ENCODE measurements at places on chromosomes 5 and 9. TPM values are rescaled to one million over a fixed set of nuclear protein-coding genes. Genes with fewer than 3 reads are reported as not detected.

The HTR4 gene
- not detected for total RNA-seq

The TGFBI gene
- total RNA-seq = 0.45 TPM

The SPINK7 gene
- not detected for total RNA-seq

The FBP2 gene
- total RNA-seq = not detected

The TEK gene
- not detected for total RNA-seq

The SLCO4C1 gene
- total RNA-seq = 2.0 TPM
